ENCODE measurements at places on chromosomes 2 and 18.

GRCh38 chr2:7841751-7842150, 840.1 kb upstream of the ID2 start:
- DNase-seq: no peak

- DNase-seq: no peak
These were observed 6.5 kb downstream of the CRYGB start for GRCh38 chr2:208139447-208139846.

- DNase-seq: no peak
These were observed 17.6 kb downstream of the CDC42EP3 start for GRCh38 chr2:37653805-37654378.

DNA sequence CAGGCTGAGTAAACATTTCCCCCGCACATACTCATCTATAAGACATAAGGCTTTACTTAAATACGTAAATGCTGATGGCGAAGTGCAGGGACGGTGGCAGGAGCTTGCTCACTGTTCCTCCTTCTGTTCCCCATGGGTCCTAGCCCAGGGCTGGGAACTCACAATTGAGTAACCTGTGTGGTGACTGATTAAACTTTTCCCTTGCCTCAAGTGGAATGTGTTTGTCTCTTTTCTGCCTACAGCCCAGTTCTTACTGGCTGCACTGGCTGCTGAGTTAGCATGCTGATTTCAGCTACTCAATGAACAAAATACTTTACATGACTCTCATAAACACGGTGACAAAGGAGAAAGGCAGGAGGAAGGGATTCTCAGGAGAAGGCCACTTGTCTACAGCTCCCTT, 87.3 kb downstream of the MARCO start:
- DNase-seq: no peak

DNA sequence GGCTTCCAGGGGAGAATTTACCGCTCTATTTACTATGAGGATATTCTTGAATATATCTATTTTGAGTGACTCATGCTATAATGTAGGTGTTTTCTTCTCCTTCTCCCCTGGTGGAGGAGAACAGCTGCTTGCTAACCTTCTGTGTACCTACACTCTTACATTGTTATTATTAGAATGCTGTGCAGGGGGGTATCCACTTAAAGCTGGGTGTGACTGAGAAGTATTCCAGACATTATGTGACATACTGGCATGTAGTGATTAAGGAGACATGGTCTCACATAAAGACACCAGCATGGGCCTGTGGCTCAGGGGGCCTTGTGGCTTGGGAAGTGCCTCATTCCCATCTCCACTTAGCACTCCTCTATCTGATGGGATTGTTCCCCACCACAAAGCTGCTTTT, 287.9 kb downstream of the PTPRM start:
- DNase-seq: no peak

DNA sequence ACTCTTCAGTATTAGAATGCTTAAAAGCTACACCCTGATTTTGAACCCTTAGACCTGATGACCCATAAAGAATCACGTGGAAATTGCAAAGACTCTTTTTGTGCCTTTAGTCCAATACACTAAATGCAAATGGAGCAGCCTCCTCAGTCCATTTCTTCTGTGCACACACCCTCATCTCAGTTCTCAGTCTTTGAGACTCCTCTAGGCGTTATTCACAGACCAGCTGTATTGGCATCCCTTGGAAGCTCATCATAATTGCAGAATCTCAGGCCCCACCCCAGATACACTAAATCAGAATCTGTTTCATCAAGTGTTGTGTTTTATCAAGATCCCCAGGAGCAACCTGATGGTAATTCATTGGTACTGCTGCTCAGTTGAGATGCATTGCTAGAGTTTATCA, 335.0 kb upstream of the ATP5MC3 start:
- no peak for DNase-seq

- no peak for DNase-seq
These were observed 690.7 kb downstream of the LRP1B start for GRCh38 chr2:141440072-141440635.

- no peak for DNase-seq
These were observed 207.6 kb upstream of the VWC2L start for GRCh38 chr2:214203214-214203613.

DNA sequence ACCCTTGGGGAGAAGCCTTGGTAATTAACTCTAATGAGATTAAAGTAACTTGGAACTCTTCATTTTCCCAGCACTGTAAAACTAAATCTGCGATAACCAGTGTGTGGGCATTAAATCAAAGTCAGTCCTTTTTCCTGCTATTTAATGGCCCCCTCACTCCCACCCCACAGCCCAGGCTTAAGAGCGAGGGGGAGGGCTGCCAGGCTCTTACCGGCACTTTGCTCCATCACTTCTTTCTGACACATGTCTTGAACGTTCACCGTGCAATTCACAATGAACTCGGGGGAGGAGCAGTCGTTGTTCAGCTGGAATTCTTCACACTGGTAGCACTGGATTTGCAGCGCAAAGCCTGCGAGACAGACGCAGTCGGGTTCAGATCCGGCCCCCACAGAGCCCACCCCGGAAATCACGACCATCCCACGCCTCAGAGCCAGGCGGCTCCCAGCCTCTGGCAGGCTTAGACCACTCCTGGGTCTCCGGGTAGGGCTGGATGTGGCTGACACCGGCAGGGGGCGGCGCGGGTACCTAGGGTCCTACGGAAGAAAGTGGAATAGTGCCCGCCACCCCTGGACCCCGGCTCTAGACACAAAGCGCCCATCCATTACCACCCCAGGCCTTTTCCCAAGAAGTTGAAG, 1.7 kb downstream of the LYPD1 start:
- DNase-seq: no peak

DNA sequence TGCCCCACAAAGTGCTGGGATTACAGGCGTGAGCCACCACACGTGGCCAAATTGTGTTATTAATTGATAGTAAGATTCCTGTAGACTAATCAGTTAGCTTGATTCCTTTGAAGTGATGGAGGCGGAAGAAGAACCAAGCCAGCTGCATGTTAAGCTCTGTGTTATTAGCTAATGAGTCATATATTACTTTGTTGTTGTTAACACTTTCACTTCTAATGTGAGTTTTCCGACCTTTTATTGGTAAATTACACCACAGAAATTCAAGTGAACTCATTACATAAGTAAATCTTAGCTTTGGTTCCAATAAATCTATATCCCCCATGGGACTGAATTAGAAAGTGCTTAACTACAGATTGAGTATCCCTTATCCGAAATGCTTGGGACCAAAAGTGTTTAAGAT, 20.3 kb downstream of the CHMP1B start:
- DNase-seq: no peak

DNA sequence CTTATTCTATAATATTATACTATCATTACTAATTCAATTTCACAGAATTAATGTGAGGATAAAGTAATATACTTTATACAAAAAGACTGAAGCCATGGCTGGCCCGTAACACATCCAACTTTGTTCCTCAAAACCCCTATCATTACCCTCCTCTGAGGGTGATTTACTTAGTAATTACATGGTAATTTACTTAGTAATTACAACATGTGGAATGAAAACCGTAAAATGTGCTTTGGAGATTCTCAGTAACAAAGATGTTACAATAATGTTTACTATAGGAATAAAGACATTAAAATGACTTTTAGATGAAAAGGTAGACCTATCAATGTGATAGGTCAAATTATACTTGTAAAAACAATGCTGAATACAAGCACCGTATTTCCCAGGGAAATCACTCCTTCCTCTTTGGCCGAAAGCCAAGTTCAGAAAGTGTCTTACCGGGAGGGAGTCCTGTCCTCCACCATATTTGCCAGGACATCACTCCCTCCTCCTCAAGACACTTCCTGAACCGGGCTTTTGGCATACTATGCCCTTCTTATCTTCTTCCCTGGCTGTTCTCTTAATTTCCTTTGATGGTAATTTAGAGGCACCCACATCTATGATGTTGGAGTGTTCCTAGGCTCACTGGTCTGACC, 1047.8 kb downstream of the SOCS6 start:
- DNase-seq: no peak

GRCh38 chr2:59540864-59541263, 1012.6 kb downstream of the BCL11A start:
- DNase-seq: no peak

DNA sequence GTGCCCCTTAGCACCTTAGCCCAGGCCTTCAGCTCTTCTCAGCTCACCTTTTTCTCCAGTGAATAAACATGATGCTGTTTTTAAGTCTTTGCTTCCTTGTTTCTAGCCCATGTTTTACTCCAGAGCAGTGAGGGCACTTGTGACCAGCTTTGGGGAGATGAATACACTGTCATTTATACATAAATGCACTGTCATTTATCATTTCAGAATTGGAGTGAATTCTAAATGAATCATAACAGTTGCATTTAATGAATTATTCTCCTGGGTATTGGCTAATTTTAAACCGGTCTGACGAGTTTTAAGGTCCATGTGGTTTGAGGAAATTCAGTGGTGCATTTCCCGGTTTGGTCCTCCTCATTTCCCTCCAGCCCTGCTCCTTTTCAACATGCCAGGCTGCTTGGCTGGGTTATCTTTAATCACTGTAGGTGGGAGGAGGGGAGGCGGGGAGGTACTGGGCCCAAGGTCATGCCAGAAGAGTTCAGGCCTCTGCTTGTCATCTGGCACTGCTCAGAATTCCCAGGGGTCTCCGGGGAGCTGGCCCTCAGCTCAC, 23.9 kb downstream of the PRKCE start:
- DNase-seq: no peak

DNA sequence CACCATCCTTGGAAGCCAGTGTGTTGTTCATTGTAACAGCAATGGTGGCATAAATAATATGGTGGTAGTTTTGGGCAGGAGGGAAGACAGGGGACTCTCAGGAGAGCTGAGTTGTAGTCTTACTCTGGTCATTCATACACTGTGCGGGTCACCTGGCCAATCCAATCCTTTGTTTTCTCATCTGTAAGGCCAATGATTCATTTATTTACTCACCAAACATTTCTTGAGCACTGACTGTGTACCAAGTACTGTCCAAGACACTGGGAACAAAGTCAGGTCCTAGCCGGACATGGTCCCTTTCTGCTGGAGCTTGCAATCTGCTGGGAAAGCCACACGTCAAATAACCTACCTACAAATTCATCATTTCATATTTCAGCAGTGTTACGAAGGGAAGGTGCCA, 302.7 kb downstream of the CYP26B1 start:
- no peak for DNase-seq

DNA sequence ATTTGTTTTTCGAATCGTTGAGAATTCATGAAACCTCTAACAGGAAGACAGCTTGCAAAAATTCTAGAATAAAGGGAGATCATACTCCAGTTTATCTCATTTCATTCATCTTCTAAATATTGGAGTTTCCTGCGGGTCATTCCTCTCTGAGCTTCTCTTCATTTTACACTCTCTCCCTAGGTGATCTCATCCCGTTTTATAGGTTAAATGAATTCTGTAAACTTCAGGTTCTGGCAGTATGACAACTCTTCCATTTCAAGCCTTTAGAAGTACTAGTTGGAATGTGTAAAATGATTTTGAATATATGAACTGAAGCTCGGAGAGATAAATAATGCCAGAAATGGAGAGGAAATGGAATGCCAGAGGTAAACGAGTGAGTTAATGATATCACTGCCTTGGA, 312.4 kb downstream of the METTL4 start:
- DNase-seq: no peak

GRCh38 chr2:37282746-37283145, 41.9 kb downstream of the PRKD3 start:
- DNase-seq: no peak

DNA sequence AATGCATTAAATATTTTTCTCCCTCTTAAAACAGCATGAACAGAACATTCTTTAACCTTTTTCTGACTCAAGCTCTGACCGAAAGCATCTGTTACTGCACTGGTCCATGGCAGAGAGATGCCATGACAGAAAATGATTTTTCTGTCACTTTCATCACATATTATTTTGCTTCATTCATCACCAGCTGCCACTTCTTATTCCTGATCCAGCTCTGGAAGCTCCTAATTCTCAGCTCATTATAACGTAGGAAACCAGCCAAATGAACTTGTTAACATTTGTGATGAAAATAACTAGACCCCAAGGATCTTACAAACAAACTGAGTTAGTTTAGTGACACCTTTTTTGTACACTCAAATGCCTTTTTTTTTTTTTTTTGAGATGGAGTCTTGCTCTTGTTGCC, 7.6 kb upstream of the CFLAR start:
- DNase-seq: no peak

GRCh38 chr2:54862229-54862628, 138.8 kb downstream of the EML6 start:
- no peak for DNase-seq

- no peak for DNase-seq
These were observed 127.8 kb downstream of the COPS8 start for GRCh38 chr2:237213315-237214022.

- DNase-seq: no peak
These were observed 355.6 kb downstream of the MYCN start for GRCh38 chr2:16296038-16296290.

DNA sequence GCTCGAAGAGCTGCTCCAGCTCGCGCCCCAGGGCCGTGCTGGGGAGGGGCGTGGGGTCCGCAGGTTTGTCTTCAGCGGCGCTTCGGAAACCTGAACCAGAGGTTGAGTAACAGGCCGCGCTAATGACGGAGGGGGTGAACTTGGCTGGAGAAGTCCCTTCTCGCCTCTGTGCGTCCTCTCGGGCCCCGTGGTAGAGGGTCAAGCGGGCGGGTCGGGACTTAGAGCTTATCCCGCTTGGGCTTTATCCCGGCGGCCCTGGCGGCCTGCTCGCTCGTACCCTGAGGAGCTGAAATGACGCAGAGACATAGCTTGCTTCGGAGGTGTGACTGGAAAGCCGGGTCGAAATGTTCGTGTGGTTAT, 479 bp downstream of the RNMT start:
- DNase-seq: no peak

- no peak for DNase-seq
These were observed 338.7 kb downstream of the CDH2 start for GRCh38 chr18:27838225-27838624.

DNA sequence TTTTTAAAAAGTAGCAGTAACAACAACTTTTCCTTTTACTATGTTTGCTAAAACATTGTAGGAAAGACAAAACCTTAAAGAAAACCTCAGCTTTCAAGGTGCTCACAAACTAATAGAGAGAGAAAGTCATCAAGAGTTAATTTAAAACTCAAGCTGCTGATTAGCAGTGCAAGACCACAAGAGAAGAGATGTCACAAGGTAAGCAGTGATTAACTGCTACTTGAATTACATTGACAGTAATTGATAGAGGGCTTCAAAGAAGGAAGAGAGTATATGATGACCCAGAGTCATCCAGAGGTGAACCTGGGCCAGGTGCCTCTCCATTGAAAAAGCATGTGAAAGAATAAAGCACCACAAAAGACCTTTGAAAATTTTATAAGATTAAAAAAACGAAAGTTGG, 939.6 kb upstream of the CNTNAP5 start:
- no peak for DNase-seq

- no peak for DNase-seq
These were observed 528.8 kb downstream of the CPS1 start for GRCh38 chr2:211085056-211085680.

DNA sequence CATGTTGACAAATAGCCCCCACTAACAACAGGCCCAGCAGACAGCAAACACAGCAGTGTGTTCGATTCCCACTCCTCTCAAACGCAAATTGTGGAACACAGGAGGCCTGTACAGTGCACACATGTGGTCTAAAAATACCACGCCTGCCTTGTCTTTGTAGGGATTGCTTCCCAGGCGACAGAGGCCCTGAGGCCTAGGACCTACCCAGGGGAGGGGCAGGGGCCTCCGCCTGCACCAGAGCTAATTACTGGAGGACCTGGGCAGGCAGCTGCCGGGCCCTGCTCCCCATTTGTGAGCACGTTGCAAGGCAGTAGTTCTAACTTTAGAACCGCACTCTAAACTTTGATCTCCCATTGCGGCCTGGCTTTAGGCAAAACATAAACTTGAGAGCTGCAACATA, 316.0 kb downstream of the TXNL1 start:
- DNase-seq: no peak
